ENCODE measurements at places on chromosomes 7 and 10.

- DNase-seq = no peak
Observed at GRCh38 chr10:51743146-51743545, 43.8 kb upstream of the CSTF2T start.

DNA sequence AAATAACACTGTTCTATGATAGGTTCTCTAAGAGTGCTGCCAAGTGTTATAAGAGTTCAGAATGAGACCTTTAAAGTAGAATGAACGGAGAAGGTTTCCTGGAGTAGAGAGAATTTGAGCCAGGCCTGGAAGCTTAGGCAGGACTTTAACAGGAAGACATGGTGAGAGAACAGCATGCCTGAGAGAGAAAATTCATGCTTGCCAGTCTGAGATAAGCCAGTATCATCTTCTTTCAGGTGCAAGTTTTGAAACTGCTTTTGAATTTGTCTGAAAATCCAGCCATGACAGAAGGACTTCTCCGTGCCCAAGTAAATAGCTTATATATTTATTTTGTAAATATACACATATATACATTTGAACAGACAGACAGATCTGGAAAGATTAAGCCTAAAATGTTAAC, 22.1 kb downstream of the ARMC10 start:
- no peak for DNase-seq

DNA sequence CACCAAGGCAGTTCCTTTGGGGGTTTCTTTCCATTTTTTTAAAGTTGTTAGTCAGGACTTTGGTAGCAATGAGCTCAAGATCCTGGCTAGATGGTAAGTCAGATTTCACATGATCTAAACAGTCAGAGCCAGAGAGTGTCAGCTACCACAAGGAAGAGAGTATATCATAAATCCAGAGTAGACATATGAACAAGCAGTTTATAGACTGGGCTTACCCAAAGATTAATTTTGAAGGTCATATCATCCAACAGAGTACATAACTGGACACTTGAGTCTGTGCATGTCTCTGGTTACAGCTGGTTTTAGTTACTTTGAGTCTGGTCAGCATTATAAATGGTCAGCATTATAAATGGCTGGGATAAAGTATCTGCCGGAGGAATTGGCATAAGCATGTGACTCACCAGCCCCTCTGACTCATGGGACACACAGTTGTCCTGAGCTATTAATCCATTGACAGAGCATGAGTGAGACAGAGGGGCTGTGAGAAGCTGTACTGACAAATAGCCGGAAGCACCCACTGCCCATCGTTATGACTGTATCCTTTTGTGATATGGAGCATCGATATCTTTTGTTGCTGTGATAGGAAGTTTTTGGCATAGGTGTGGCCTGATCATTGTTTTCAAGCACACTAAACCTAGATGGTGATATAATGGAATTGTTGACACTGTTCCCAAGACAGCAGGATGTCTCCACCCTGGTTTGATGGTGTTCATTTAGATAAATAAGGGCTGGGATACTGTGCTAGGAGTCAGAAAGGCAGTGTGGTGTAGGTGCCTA, 19.3 kb downstream of the PPP1R3C start:
- no peak for DNase-seq

DNA sequence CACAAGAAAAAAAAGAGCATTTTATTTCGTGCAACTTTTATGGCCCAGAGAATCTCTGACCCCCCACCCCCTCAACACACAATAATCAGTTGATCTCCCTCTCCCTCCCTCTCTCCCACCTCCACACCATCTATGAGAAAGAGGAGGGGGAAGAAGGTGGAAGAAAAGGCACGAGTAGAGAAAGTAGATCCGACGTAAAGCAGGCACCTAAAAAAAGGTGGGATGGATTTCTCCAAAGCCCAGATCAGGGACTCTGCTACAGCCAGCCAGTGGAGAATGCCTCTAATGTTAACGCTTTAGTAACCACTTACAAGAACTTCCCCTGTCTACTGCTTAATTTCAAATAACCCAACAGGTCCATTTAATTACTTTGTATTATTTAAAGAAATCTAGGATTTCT, 24.4 kb downstream of the KMT2C start:
- no peak for DNase-seq

GRCh38 chr7:112447406-112447805, 2.9 kb upstream of the IFRD1 start:
- DNase-seq = no peak

All from dermis microvascular lymphatic vessel endothelial cell (primary cell).